Upper lobe of left lung (tissue), 6 donors: ENCODE measurements at places on chromosomes 16 and 17. TPM values are rescaled to one million over a fixed set of nuclear protein-coding genes. Genes with fewer than 3 reads are reported as not detected.

ITGB3 gene
- total RNA-seq, result 3.4 TPM

ZG16 gene
- total RNA-seq, result not detected

PRAC2 gene
- not detected for total RNA-seq

ZNF423 gene
- total RNA-seq, result 11.4 TPM

FNDC8 gene
- not detected for total RNA-seq

SLFN14 gene
- total RNA-seq, result 1.8 TPM

GRCh38 chr16:19344980-19345379 is 59.4 kb downstream of the CLEC19A start:
- peaks cover 11% of the 10 kb centered on the region for H3K4me1 ChIP-seq
- no peak for DNase-seq
- no peaks in the 10 kb centered on the region for H3K27me3 ChIP-seq
- H3K36me3 ChIP-seq, result no peaks in the 10 kb centered on the region
